ENCODE measurements at places on chromosomes 16 and 17. TPM values are rescaled to one million over a fixed set of nuclear protein-coding genes. Genes with fewer than 3 reads are reported as not detected.

The IRX3 gene
- total RNA-seq, result 10.9 TPM

DNA sequence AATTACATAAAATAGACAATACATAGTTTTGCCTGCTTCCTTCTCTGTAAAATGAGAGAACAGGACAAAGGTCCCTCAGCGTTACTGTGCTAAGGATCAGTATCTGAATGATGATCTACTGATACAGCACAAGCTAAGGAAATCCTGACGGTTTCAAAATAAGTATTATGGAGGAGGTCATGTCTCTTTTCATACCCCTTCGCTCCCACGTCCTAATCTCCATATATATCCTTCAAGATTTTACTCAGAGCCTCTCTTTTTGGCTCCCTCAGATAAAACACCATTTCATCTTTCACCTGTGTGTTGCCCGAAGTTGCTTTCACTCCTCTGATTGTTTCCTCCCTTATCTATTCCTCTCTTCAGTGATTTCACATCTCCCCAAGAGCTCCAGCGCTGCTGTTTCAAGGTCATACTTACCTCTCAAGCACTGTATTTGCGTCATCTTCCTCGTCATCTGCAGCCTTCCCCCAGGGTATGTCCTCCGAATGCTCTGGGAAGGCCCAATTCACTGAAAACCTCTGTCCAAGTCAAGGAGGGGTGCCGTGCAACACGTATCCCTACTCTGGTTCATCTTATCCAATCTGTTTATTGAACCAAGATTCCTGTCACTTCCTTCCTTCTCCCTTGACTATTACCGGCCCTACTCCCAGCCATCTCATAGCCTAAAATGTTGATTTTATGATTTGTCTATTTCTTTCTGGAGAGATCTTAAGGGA lies 1.2 kb upstream of the BLTP2 start:
- DNase-seq, result no peak

DNA sequence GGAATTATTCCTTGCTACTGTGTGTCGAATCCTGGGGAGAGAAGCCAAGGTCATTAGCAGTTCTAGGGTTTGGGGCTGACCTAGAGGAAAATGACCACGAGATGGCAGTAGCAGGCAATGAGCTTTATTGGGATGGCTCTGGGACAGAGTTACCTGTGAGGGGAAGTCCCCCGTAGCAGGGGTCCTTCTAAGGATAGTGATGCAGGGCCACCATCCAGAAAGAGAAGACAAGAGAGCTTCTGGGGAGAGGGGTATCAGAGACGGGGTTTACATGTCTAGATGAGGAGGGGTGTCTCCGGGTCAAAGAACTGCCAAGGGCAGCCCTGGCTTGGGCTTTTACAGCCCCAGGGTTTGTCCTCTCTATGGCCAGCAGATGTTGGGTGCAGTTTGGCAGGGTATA lies 6.4 kb upstream of the GGT6 start:
- DNase-seq, result no peak

DNA sequence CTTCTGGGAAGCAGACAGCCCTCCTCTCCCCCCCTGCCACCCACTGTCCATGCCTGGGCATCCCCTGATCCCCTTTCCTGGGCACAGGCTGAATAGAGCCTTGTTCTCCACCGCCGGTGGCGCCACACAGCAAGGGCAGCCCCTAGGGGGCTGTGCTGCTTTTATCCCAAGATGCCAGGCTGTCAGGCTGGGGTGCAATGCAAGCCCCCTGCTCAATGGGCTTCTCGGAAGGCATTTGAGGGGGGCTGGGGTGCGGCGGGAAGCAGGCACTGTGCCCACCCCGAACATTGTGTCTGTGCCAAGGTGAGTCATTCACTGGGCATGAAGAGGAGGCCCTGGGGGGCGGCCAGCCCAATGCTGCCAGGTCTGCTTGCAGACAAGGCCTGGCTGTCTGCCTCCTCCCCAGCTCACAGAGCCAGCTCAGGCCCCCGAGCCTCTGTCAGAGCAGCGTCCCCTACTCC lies 1.5 kb upstream of the GFAP start:
- DNase-seq, result peak; percentile 64

The PDILT gene
- total RNA-seq, result not detected

The TBC1D3C gene
- total RNA-seq, result not detected

The MT1A gene
- 22.3 TPM for total RNA-seq

The NLRC3 gene
- 3.0 TPM for total RNA-seq

DNA sequence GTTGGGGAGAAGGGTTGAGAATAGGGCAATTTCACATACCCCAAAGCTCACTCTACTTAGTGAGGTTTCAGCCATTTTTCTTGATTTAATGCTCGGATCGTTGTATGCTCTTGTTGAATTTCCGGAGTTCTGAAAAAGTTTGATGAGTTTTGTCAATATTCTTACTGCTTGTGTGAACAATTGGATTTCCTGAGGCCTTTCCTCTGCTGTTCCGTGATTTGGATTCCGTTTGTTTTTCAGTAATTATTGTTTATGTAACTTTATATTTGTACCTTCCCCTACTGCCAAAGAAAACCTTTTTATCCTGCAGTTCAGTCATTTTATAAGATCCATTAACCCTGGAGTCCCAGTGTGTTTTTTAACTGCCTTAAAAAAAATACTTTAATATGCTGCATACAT lies 62.9 kb downstream of the PHKB start:
- DNase-seq, result no peak

DNA sequence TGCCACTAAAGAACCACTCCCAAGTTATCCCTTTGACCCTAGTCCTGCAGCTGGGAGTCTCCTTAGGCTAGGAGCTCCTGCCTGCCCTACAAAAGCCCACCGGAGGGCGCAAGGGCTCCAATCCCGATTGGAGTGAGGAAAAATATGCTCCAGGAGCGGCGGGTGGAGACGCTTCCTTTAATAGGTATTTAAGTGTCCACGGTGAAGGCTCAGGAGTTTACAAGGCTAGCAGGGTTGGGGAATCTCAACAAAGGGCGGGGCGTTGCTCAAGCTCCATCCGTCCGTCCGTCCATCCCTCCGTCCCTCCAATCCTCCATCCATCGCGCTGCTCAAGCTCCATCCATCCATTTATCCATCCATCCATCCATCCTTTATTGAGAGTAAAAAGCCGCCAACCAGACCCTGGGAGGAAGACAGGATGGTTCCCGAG lies 556 bp upstream of the SPNS1 start:
- peak; percentile 60 for DNase-seq

GRCh38 chr17:28385037-28385400 lies 13.5 kb downstream of the SARM1 start:
- no peak for DNase-seq

- DNase-seq, result no peak
Measured at GRCh38 chr17:28029044-28029443, 13.4 kb upstream of the NLK start.
